Retina (tissue), 1 donor: ENCODE measurements at places on chromosomes 6 and 20.

DNA sequence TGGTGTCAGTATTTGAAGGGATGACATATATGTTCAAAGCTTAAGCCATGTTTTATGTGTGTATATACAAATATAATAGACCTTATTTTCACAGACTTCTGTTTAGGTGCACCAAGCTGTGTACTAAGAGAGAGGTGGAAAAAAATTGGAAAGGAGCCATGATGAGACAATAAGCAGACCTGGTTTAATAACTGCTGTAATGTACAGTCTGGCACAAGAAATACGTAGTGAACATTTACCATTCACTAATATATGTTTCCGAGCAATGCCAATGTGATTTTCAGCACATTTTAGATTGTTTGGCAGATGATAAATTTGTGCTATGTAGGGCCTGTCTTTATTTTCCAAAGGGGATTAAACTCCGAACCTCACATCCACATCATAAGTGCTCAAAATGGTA, 116.3 kb downstream of the KHDC1L start:
- DNase-seq = no peak

GRCh38 chr6:84770521-84770920, 6.1 kb upstream of the TBX18 start:
- no peak for DNase-seq

GRCh38 chr6:21321076-21321475, 272.5 kb upstream of the SOX4 start:
- DNase-seq = no peak

GRCh38 chr6:105562027-105562426, 159.1 kb upstream of the PREP start:
- DNase-seq = no peak
